NCI-H1694 treated with DMSO at 0.1 percent for 48 hours (cell line): ENCODE measurements at places on chromosomes 2 and 18.

DNA sequence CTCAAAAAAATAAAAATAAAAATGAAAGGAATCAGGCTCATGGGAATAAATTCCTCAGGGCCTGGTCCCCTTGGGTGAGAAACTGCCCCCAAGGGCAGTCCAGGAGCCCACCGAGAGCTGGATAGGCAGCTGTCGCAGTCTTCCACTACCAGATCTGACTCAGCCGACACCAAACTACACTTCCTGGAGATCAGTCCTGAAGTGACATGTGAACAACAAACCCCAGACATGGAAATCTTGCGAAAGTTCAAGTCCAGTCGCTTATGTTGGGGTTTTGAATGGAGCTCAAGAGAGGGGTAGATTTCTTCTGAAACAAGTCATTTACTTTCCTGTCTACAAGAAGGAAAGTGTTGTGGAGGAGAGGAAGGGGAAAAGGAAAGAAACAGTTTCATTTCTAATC is 12.9 kb downstream of the ADCY3 start:
- no peak for DNase-seq

DNA sequence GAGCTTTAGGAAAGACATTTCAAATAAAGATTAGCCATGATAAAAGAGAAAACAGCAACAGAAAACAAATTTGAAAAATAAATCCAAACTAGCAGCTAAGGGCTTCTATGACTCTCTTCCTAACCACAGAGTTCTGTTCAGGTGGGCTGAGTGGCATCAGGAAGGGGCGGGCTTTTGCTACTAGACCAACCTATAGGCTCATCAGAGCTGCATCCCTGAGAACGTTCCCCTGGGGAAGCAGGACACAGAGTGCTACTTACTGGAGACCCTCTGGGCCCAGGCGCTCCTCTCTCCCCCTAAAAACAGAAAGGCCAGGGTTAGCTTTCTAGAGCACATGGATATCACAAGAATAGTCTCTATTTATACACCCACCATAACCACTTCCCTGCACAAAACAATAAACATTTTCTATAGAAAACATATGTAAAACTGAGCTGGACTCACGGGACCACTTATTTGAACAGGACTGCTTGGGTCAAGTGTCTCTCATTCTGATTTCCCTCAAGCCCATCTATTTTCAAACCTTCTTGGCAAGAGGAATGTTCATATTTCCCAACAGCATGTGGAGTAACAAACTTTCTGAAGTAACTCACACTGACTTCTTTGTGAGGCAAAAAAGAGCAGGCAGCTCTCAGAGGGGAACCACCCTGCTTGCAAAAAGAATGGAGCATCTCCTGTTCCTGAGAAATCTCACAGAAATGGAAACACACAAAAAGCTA is 78.9 kb upstream of the LMAN1 start:
- DNase-seq = no peak

- no peak for DNase-seq
These were observed 44.2 kb upstream of the ITSN2 start for GRCh38 chr2:24404491-24404921.

DNA sequence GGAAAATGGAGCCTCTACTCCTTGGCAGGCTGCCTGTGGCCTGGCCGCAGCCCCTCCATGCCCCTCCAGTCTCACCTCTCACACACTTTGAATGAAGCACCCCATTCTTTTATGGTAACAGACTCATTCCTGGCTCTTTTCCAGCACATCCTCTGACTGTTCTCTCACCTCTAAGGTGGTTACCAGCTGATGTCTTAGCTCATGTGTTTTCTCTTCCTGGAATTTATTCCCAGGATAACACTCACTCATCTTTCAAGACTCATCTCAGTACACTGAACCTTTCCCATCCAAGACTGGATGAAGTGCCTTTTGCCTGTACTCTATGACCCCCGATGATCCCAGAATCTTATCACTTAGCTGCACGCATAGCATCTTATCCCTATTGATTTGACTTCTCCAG is 50.6 kb downstream of the SLC9A4 start:
- DNase-seq = no peak

- DNase-seq = no peak
These were observed 178.6 kb downstream of the ZBTB7C start for GRCh38 chr18:48230467-48231113.

DNA sequence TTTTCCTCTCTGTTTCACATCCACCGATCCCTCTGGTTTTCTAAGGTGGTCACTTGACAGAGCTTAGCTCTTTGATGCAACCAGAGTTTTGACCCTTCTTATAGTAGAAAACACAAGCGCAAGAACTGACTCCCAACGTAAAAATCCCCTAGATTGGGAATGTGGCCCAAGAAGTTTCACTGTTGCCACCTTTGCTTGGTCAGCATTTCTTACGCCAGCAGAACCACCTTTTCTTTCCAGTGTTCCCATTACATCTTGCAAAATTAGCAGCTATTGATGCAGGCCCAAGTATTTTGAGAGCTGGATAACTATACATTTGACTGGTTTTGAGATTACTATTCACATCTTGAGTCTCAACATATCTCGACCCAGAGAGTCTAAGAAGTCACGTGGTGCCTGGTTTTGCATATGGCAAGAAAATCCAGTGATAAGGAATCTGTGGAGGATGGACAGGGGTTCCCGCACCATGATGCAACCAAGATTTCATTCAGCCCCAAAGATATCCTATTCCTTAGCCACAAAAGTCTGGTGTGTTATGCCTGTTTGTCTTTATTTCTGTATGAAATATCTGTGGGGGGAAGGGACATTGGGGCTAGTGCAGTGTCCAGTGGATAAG is 37.9 kb downstream of the FBLN7 start:
- DNase-seq = no peak

DNA sequence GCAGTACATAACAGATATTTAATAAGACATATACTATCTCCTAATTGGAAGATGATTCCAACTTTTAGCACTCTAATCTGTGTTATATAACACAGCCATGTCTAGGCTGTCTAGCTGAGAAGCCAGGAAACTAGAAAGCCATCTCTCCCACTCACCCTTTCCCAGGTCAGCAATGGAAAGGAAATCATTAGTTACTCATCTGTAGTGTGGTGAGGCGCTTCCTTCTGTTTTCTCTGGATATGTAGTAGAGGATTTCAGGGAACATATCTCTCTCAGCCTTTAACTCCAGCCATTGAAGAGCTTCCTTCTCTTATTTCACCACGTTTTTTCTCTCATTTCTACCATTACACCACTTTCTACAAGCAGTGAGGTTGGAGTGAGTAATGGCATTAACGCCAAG is 19.4 kb downstream of the RBBP8 start:
- no peak for DNase-seq

DNA sequence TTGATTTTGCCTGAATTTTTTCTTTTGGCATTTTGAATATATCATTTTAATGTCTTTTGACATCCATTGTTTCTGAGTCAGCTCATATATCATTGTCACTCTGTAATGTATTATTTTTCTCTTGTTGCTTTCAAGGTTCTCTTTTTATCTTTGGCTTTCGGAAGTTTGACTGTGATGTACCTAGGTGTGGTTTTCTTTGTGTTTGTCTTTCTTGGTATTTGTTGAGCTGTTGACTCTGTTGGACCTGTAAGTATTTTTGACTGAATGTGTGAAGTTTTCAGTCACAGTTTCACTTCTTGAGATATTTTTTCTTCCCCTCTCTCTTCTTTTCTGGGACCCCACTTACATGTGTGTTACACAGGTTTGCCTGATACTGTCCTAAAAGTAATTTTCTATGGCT is 24.9 kb upstream of the DRC1 start:
- no peak for DNase-seq

DNA sequence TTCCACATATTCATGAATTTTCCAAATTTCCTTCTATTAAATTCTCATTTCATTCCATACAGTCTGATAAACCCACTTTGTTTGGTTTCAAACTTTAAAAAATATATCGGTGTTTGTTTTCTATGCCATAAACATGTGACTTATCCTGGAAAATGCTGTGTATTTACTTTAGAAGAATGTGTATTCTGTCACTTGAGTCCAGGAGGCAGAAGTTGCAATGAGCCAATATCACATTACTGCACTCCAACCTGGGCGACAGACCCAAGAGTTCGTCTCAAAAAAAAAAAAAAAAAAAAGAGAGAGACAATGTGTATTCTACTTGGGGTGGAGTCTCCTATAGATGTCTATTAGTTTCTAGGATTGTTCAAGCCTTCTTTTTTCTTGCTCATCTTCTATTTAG is 31.8 kb downstream of the MBD5 start:
- no peak for DNase-seq

DNA sequence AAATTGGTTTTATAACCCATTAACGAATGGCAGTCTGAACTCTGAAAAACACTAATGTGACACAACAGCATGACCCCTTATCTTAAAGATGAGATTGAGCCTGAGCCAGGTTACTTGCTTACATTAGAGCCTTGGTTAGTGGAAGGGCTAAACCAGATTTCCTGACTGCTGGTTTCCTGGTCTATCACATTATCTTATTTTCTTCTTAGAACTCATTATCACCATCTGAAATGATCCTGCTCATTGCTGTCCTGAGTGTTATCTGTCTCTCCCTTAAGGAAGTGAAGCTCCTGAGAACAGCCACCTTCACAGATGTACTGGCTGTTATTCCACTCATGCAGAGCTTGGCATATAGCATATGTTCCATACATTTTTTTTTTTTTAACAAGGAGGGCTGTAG is 9.0 kb upstream of the NRP2 start:
- no peak for DNase-seq
